Type B pancreatic cell (in vitro differentiated cells): ENCODE measurements at places on chromosomes 4 and X. TPM values are rescaled to one million over a fixed set of nuclear protein-coding genes. Genes with fewer than 3 reads are reported as not detected.

Gene FAM133A
- 0.46 TPM in 1 of 2 replicates, not detected in the other for total RNA-seq

DNA sequence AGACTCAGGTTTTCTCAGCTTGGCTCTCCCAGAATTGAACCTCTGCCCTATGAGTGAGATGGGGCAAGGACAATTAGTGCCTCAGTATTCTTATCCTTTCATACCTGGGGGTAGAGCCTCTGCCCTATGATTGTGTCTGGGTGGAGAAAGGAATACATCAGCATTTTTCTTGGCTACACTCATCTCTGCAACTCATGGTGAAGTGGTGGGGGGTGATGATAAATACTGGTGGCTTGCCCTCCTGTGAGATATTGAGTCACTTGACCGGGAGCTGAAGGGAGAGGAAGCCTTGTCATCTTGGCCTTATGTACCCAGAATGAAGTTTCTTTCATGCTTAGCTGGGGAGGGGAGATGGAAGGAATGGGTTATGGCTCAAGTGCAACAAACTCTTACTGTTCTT is 71.3 kb upstream of the ENOX2 start:
- no peak for DNase-seq

GRCh38 chr4:20403290-20403689 is 151.6 kb downstream of the SLIT2 start:
- no peak for DNase-seq

Gene PGAM4
- total RNA-seq = not detected in 2 replicates

Gene ADGRG4
- total RNA-seq = 1.2 and 11.8 TPM in 2 replicates

DNA sequence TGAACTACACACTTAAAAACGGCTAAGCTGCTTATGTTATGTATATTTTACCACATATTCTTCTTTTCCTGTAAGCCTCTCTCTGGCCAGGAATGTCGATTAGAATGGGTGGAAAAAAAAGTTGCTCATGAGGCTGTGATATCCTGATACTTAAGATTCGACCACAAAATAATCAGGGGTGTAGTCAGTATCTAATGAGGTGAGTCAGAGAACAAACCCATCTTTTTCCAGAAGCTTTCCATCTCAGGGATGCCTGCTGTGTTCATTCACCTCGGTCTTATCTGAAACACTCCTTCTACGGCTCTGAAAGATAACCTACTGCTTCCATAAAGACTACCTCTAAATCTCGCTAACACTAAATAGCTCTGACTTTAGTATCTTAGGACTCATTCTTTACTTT is 142.7 kb upstream of the MAP3K15 start:
- DNase-seq = no peak

Gene F8A2
- not detected in 2 replicates for total RNA-seq

Gene DACH2
- total RNA-seq = 4.2 and 12.8 TPM in 2 replicates

- DNase-seq = no peak
Observed at GRCh38 chr4:174427571-174428140, 94.6 kb downstream of the HPGD start.

Gene RHOXF2B
- total RNA-seq = not detected in 2 replicates

DNA sequence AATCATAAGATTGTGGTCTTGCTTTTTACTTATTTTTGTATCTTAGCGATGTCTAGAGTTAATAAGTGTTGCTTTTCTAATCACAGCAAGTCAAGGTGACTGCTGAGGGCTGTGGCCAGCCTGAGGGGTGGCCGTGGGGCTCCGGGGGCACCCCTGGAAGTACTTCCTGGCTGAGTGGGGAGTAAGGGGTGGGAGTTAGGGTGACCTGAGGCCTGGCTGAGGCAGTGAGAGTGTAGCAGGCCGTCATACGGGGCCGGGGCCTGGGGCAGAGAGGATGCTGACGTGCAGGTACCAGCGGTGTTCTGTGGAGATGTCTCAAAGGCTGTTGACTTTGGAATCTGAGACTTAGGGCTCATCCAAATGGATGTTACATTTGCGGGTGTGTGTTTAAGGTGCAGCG is 29.3 kb downstream of the PIGG start:
- DNase-seq = no peak

Gene GRIA2
- 4.3 and 12.0 TPM in 2 replicates for total RNA-seq

DNA sequence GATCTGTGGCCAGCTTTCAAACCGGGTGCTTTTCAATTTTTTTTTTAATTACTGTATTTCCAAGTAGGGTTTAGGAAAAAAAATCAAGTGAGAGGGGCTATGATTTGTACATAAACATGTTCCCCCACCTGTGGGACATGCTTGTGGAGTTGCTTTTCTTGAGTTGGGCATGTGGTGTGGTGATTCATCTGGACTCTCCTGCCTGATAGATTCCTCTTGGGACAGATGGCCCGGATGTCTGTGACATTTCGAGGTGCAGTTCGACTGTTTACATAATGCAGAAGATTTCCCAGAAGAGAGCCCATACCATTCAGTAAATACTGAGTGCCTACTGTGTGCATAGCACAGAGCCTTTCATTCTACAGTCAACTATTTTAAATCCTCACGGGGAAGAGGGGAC is 49.9 kb downstream of the DOCK11 start:
- DNase-seq = no peak

Gene TECRL
- total RNA-seq = 1.5 TPM in 1 of 2 replicates, not detected in the other

DNA sequence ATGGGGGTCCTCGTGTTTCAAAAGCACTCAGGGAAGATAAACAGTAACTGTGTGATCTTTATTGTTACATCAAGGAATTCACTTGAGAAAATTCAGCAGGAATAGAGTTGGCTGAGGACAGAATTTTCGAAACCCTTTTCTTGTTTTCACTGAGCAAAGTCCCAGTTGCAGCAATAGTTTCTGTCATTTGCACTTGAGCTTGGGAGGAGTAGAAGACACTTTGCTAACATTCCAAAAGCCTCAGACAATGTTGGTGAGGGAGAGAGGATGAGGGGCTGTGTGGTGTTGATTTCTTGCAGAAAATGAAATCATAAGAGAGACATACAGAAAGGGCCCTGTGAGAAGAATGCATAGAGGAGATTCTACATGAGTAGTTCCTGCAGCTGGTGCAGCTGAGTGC is 151.9 kb upstream of the DIPK2B start:
- no peak for DNase-seq

DNA sequence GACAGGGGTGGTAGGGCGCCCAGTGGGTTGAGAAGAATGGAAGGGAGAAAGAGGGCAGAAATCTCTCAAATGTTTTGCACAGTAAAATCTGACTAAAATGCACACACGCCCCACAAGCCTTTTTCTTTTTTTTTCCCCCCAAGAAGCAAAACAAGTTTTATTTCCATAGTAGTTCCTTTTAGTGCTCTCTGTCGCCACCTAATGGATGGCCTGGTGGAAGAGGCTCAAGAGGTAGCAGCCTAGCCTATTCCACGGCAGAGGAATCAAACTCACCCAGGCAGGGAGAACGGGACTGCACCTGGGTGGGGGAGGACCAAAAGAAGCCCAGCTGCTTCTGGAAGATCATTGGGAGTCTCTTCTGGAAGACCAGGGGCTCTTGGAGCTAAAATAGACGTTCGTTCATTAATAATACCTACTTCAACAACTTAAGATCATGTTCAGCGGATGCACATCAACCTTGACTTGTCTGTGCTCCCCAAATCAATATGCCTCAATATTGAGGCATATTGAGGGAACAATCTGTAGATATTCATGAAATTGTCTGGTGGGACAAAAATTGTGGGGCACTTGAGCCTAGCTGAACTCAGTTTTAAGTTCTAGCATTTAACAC is 31.6 kb upstream of the IRAK1 start:
- DNase-seq = no peak
